ENCODE measurements at places on chromosomes 6 and 20.

DNA sequence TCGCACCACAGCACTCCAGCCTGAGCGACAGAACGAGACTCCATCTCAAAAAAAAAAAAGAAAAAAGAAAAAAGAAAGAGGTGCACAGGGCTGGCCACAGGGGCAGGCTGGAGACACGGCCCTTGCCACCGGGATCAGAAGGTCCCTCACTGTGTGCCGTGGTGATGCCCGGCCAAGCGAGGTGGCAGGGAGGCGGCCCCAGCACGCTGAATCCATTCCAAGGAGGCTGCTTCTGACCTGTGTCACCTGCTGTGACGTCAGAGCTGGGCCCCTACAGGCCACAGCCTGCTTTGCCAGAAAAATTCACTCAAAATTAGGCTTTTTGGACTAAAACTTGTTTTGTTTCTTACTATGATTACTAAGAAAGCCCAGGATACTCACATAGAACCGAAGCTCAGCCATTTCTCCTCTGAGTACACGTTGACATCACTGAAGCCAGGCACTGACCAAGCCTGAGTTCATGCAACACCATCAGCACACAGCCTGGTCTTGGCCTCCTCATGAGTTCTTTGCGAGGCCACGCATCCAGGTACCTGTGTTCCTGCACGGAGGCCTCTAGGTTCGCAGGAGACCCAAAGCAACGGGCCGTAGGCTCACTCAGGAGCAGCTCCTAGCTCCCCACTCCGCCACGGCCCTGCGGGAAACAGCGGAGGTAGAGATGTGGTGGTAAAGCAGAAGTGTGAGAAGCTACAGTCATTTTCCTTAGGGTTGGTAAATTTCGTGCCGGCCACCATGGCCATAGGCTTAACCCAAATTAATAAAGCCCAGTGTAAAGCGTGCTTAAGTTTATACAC lies 67.8 kb downstream of the THBS2 start:
- no peak for DNase-seq

GRCh38 chr6:149128489-149129145 lies 188.9 kb upstream of the TAB2 start:
- no peak for DNase-seq

DNA sequence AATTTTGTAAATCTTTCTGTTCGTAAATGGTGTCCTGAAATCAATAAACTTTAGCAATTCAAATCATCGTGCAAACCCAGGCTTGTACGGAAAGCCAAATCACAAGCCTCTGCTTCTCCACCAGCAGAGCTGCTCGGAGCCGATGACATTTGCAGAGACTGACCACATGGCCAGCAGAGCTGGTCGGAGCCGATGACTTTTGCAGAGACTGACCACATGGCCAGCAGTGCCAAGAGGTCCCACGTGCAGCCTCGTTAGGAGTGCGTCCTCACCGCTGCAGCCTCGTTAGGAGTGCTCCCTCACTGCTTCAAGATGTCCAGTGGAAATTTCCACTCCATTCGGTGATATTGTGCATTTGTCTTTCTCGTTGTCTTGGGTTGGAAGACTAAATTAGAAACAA lies 28.5 kb downstream of the SMOC2 start:
- DNase-seq, result no peak

GRCh38 chr6:137799950-137800568 lies 67.0 kb upstream of the TNFAIP3 start:
- peak; percentile 63 for DNase-seq

GRCh38 chr20:32999603-33000250 lies 4.5 kb downstream of the SUN5 start:
- DNase-seq, result no peak

DNA sequence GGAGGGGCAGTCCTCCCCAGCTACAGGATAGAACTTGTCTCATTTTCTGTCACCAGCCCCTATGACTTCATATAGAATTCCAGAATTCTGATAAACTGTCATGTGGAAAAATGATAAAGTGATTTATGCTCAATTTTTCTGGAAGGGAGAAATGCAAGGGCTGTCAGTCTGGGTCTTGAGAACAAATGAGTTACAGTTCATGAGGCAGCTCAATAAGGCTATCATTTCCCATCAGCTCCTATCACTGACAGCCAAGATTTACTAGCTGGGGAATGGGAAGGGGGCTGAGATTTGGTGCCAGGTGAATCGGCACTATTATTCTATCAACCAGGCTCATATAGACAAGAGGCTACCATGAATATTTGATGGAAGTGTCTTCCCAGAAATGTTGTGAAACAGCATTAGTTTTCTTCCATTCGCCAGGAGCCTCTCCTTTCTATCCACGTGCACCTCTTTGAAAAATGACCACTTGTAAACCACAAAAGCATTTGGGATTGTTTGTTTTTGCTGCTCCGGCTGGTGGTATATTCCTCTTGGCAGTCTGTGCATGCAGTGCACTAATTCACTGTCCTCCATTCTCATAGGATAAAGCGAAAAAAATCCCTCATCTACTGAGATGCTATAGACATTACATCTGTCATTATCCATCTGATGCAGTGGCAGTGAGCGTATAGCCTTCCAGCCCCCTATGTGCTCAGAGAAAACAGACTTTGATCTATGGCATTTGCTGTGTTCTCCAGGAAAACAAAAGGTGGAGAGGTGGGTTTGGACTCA lies 528.7 kb upstream of the RNF217 start:
- DNase-seq, result no peak

- no peak for DNase-seq
Measured at GRCh38 chr20:57536120-57536708, 11.3 kb upstream of the CTCFL start.

- no peak for DNase-seq
Measured at GRCh38 chr6:45789238-45789637, 226.4 kb downstream of the CLIC5 start.

DNA sequence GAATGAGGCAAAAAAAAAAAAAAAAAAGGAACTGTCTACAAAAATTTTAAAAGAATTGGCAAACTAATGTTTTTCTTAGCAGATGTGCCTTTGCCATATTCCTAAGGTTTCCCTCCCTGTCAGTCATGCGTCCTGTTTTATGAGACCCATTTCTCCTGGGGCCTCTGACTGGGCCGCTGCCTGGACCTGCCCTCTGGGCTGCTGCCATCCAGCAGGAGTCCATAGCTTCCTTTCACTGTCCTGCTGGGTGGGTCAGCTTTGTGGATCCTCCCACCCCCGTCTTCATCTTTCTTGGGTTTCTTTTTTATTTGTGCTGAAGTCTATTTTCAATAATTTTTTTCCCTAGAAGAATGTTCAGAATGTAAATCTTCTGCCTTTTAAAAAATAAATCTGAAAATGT lies 110.8 kb upstream of the SCP2D1 start:
- no peak for DNase-seq

- no peak for DNase-seq
Measured at GRCh38 chr20:17662333-17663039, 19.6 kb downstream of the RRBP1 start.

GRCh38 chr20:10513931-10514575 lies 78.9 kb downstream of the SLX4IP start:
- no peak for DNase-seq

GRCh38 chr20:39799366-39799965 lies 837.3 kb downstream of the DHX35 start:
- no peak for DNase-seq

GRCh38 chr20:59385480-59385879 lies 85.1 kb downstream of the EDN3 start:
- DNase-seq, result no peak

DNA sequence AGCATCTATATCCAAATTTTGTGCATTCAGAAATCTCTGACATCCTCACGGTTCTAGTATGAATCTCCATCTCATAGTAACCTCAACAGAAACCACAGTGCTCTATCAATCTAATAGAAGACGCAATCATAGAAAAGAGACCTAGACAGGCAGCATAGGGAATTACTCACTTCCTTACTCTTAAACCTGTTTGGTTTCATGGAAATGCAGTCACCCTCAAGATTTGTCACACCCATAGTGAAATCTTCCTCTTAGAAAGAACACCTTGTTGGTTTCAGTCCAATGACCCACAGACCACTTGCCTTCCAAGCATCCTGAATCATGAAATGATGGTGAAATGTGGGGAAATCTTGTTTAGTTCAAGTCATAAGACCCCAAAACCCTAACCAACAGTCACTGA lies 166.1 kb upstream of the PRDM1 start:
- DNase-seq, result no peak

- no peak for DNase-seq
Measured at GRCh38 chr20:20095114-20095872, 43.0 kb downstream of the CFAP61 start.

DNA sequence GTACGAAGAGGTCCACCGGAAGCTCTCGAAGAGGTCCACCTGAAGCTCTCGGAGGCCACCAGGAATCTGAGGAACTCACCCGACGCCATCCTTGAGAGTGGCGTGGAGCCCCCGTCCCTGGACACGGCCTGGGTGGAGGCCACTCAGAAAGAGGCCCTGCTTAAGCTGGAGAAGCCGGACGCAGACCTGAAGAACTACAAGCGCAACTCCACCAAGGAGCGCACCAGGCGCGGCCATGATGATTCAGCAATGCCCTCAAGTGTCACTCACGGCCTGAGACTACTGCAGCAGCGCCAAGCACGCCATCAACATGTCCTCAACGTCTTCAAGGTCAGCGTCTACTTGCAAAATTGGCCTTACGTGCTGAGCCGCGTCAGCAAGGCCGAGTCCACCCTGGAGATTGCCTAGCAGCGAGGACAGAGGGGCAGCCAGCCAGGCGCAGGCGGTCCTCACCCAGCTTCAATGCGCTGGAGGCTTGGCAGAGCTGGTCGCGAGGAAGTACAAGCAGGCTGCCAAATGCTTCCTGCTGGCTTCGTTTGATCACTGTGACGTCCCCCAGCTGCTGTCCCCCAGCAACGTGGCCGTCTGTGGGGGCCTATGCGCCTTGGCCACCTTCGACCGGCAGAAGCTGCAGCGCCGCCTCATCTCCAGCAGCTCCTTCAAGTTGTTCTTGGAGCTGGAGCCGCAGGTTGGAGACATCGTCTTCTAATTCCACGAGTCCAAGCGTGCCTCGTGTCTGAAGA lies 7.7 kb upstream of the GJA10 start:
- DNase-seq, result no peak

- no peak for DNase-seq
Measured at GRCh38 chr20:62723351-62723750, 14.7 kb downstream of the NTSR1 start.

DNA sequence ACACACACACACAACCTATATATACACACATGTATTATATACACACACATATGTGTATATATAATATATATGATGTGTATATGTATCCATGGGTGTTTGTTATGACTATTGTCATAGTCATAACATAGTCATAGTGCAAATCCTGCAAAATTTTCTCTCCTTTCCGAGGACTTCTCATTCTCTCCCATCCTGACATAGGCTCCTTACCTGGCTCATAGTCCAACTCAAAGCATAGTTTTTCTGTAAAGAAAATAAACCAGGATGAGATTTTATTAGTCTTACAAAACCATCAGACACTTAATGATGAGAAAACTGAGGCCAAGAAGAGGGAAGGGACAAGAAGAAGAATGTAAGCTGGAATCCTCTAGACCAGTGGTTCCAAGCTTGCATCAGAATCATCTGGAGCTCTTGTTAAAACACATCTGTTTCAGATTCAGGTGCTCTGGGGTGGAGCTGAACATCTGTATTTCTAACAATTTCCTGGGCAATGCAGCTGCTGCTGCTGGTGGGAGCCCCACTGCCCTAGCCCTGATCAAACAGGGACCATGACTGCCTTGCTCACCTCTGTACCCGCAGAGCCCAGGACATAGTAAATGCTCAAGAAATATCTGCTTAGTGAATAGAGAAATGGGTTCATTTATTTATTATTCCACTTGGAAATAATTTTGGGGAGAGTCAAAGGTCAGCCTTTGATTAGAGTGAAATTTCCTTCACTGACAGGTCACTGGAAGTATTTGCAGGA lies 5.3 kb downstream of the TRIM10 start:
- DNase-seq, result no peak

DNA sequence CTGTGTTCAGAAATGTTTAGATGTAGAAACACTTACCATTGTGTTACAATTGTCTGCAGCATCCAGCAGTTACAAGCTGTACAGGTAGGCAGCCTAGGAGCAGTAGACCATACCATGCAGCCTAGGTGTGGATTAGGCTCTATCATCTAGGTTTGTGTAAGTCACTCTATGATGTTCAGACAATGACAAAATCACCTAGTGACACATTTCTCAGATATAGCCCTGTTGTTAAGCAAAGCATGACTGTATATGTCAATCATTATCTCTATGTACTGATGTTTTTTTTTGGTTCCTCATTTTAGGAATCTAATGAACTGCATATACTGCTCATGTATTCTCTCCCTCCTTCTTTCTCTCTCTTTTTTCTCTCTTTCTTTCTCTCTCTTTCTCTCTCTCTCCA lies 22.2 kb downstream of the CST8 start:
- DNase-seq, result no peak

- no peak for DNase-seq
Measured at GRCh38 chr6:75852721-75853120, 103.7 kb downstream of the MYO6 start.

GRCh38 chr6:10690651-10691445 lies 3.6 kb downstream of the C6orf52 start:
- no peak for DNase-seq

DNA sequence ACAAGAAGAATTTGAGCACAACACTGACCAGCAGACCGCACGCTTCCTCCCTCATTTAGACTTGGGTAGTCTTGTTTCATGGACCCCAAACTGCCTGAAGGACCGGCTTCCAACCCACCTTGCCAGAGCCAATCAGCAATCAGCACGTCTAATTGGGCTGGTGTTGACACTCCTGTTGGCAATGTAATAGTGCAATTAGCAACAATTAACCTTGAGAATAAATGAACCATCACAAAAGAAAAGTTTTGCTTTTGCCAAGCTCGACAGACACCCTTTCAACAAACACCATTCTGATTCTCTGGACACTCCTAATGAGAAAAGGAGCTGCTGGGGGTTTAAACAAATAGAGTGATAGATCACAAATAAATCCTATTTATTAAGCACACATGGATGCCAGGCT lies 61.0 kb downstream of the EDN3 start:
- DNase-seq, result no peak

DNA sequence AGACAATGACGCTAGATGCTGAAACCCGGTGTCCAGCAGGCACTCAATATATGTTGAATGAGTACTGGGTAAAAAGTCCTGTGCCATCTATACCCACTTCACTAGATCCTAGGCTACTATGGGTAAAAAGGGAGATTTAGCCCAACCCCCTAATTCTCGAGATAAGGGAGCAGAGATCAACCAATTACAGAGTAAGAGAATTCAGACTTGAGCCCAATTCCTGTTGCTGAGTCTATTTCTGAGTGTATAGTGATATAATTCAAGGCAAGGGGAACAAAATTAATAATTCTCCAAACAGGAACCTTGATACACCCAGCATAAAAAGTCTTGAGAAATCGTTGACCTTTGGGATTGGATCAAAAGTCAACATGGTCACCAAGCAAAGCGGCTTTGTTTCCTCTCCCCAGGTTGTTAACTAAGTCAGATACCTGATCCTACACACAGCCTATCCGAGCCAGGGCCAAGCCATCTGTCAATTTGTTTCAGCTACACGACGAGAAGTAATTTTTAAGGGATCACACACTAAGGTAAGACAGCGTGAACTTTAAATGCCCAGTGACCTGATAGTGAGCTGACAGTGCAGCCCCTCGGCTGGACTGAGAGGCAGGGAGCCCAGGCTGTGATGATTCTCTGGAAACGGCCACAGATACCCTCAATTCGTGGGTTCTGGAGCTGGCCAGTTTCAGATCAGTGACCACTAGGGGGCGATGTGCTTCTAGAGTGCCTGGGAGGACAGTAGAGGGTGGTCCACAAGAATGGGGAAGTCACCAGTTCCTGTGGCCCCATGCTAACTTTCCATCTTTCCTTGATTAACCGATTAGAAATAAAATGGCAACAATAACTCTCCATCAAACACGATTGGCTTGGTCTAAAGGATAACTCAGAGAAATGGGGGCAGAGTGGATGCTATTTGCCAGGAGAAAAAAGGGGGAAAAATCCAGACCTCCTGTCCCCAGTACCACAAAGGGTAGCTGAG lies 46.2 kb downstream of the SLC22A23 start:
- DNase-seq, result peak; percentile 81
